ENCODE measurements at places on chromosomes 16 and 17. TPM values are rescaled to one million over a fixed set of nuclear protein-coding genes. Genes with fewer than 3 reads are reported as not detected.
A peak's percentile ranks its signal among the peaks of the same experiment; 100 is the strongest.

Gene MIF4GD
- total RNA-seq, result 6.4 TPM

Gene SPATA2L
- 12.6 TPM for total RNA-seq

Gene CD300H
- total RNA-seq, result not detected

Gene KRTAP9-2
- not detected for total RNA-seq

Gene GP1BA
- total RNA-seq, result not detected

Gene HAP1
- total RNA-seq, result under 0.01 TPM

DNA sequence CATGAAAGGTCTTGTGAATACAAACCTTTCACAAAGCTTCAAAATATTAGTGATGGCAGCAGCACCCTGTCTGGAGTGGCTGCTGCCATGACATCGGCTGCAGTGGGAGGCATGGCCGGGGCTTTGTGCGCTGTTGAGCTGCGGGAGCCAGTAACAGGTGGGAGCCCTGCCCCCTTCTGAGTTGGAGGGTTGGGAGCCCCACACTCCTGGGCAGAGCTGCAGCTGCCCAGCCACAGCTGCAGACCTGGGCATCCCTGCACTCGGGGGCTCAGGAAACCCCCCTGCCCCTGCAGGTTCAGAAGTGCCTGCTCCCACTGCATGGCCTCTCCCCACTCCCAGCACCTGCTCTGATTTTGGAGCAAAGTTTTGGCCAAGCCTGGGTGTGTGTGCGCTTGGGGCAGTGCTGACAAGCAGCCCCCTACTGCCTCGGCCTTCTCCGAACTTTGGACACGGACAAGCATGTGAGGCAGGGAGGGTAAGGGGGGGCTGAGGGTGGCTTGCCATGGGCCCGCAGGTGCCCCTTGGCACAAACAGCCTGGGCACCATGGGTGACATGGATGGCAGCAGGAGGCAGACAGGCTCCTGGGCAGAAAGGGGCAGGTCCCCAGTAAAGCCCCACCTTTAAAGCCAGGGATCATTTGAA, 42.7 kb downstream of the IST1 start:
- no peak for DNase-seq

GRCh38 chr16:71645450-71645849, 19.5 kb downstream of the MARVELD3 start:
- peak; percentile 28 for DNase-seq

DNA sequence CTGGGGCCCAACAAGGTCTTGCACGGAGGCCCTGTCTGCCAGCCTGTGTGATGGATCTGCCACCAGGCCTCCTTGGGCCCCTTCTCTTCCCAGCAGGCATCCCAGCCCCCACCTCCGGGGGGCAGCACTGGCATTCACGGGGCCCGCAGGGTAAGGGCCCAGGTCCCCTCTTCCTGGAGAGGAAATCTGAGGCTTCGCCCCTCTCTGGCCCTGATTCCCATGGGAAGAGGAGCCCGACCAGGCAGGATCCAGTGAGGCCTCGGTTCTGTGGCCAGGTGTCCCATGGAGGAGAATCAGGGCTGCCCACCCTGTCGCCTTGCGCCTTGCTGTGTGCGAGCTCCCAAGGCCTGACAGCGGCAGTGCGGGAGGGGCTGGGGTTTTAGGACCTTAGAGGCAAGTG, 48.4 kb downstream of the PDPK1 start:
- no peak for DNase-seq

GRCh38 chr16:57534881-57535658, 1.3 kb downstream of the CCDC102A start:
- no peak for DNase-seq

DNA sequence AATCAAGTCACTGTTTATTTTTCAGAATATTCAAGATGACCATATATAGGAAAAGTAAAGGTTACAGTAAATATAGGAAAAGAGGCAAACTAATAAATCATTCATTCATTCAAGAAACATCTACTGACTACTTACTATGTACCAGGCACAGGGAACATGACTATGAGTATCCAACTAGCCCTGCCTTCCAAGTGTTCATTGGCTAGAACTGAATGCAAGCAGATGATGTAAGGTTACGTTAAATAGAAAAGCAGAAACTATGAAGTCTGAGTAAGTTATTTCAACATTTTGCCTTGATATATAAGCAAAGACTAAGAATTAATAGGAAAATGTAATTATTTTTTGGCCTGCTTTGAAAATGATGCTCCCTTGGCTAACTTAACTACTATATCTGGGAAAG, 36.7 kb downstream of the SPAG9 start:
- no peak for DNase-seq

Measured in fibroblast of villous mesenchyme (primary cell).